Substantia nigra (tissue), 51 donors: ENCODE measurements at places on chromosomes 2 and 18.

- no peak for DNase-seq
Measured at GRCh38 chr18:80200932-80201672, 46.2 kb downstream of the PARD6G start.

DNA sequence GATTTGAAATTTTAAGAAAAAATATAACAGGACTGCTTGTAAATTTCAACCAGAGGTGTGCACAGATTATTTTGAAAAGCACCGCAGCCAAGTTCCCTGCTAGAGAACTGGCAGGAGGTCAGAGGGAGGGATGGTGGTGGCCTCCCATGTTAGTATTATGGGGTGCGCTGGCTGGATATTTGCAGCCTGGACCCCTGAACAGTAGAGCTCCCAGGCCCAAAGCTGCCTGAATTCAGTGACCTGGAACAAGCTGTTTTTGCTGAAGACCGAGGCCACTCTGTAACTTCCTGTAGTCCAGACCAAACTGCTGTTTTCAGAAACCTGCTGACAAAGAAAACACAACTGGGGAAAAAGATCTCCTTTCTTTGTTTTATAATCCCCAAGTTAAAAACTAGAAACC is 314.3 kb downstream of the TNS1 start:
- DNase-seq = no peak

- DNase-seq = no peak
Measured at GRCh38 chr18:58867281-58867961, 2.7 kb downstream of the ZNF532 start.

- DNase-seq = no peak
Measured at GRCh38 chr2:65057391-65058052, 1.3 kb downstream of the CEP68 start.

DNA sequence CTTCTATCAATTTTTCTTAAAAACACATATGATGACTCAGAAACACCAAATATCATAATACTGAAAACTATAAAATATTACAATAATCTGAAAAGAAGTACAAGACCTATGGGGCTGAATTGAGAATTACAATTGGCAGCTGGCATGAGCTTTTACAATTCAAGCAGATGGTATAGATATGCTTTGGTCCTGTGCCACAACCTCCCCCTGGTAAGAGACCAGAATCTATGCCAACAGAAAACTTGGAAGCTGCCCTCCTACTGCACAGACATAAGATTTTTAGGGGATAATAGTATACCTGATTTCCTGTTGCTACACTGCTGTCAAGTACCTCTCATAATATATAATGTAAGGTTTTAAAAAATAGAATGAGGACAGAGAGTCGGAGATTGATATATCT is 46.8 kb upstream of the CDH7 start:
- DNase-seq = no peak

GRCh38 chr18:14912967-14913366 is 165.0 kb downstream of the ANKRD30B start:
- no peak for DNase-seq

DNA sequence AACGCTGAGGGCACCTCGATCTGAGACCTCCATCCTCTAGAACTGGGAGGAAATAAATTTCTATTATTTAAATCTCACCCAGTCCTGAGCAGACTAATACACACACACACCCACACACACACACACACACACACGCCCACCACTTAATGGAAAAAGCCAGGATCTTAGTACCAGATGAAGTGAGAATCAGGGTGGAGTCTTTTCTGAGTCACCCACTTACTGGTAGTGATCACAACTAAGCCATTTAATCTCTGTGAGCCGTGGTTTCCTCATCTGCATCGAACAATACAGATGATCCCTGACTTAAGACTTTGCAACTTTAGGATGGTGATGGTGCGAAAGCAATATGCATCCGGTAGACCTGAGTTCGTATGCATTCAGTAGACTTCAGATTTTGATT is 18.6 kb downstream of the THNSL2 start:
- DNase-seq = no peak

DNA sequence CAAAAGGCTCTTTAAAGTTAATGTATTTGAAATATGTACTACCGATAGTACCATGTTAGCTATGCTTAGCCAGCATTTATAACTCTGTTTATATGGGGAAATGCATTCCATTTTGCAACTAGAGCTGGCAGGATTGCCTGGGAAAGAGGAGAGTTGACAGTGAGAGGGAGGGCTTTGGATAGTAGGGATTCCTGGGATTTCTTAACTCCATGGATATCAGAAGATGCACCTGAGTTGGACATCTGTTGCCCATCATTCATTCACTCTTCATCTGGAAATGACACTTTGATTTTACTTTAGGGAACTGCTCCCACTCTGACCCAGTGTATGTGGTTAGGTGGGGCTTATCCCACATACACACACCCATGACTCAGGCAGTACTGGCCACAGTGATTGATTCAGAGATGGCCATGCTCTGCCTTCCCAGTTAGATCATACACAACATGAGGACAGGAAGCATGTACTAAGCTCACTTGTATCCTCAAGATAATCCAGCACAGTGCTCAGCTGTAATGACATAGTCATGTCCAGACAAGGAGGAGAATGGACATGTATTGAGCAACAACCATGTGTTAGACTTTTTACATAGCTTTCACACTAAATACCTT is 248.8 kb downstream of the MREG start:
- DNase-seq = no peak

GRCh38 chr18:57446322-57446721 is 11.1 kb downstream of the ONECUT2 start:
- no peak for DNase-seq

GRCh38 chr2:48397281-48397680 is 132.7 kb upstream of the STON1 start:
- DNase-seq = no peak

DNA sequence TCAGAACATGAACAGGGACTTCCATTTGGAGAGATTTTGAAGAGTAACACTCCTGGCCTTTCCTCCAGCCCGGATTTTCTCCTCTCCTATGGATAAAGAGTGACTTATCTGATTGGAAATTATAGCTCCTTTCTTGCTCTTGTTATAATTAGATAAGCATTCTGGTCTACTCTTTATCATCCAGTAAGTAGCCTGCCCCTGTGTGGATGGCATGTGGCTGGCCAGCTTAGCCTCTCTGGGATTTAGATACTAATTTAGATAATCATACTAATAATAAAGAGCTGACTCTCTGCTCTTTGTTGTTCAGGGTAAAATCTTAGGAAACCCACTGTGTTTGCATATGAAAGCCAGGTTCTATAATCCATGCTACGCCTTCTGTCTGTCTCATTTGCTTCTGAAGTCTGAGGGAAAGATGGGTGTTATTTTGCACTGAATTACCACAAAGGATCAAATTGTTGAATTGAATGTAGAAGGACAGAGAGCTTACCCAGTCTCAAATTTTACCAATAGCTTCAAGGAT is 438.8 kb downstream of the SPAG16 start:
- DNase-seq = no peak

DNA sequence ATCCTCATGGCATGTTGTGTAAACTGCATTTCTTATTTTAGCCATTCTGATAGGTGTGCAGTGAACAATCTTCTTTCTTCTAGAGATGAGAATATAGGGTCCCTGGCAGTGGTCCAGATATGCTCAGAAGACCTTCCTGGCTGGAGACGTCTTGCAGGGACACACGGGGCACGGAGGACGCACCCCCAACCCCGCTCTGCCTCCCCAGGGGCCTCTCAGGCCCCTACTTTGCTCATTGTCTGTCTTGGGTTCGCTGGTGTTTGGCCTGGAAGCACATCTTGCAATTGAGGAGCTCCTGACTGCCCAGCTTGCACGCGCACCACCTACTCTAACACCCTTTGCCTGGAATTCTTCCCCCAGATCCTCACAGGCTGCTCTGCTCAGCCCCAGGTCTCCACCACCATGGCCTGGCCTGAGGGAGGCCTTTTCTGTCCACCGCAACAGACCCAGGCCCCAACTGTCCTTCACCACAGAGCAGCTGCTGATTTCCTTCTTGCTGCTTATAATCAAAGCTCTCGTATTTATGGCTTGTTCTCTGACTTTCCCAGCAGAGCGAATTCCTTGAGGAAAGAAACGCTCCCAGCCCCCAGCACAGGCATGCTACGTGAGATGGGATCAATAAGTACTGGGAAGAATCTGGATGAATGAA is 295.9 kb upstream of the HDAC4 start:
- DNase-seq = no peak

DNA sequence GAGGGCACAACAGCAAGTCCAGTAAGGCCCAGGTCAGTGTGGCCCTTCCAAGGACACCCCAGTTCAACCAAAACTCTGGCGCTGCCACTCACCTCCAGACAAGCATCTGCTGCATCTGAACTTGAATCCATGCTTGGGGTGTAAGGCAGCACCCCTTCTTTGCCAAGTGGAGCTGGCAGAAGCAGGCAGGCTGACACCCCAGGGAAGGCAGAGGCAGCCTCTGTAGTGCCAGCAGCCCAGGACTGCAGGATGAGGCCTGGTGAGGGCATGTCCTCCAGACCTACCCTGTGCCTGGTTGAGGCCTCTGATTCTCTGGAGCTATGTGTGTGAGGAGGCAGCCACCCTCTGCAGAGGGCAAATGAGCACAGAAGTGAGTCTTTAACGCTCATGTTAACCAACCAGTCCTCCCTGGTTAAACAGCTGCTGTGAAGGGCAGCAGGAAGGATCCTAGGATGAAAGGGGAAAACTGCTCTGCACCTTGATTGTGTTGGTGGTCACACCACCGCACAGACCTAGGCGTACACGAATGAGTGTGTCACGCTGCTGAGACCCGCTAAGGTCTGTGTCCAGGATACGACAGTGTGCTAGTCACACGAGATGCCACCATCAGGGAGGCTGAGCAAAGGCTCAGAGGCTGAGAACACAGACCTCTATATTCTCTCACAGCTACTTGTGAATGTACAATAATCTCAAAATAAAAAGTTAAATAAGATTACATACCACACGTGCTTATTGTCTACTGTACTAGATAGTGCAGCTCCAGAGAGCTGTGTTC is 2.2 kb downstream of the PARD6G start:
- DNase-seq = no peak

DNA sequence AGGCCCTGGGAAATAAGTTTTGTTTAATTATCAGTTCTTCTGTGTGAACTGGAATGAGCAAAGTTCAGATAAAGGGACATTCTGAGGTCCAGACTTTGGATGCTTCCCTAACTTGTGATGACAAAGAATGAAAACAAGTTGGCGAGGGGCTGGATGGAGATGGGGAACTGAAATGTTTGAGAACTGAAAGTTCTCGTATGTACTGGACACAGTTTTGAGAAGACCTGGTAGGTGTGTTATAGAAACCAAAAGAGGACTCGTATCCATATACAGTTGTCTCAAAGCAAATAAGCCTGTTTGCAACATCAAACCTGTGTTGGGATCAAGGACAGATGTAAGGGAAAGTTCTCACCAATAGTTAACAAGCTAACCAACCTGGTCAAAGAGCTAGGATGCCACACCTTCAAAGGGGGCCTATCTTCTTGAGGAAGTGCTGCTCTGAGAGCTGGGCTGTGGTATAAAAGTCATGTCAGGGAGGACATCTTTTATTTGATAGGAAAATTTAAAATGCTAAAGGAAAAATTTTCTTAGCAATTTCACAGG is at the start of gene UPP2:
Gene UPP2 (plus strand): TSS at position 493 of the 543 bp plus-strand sequence. CDS start 188 bp downstream, outside the sequence.
- DNase-seq = no peak

GRCh38 chr2:181440919-181441318 is 16.3 kb upstream of the ITGA4 start:
- DNase-seq = no peak

GRCh38 chr2:123916531-123916930 is 108.6 kb upstream of the CNTNAP5 start:
- DNase-seq = no peak

GRCh38 chr18:69444221-69444620 is 43.5 kb downstream of the DOK6 start:
- DNase-seq = no peak

DNA sequence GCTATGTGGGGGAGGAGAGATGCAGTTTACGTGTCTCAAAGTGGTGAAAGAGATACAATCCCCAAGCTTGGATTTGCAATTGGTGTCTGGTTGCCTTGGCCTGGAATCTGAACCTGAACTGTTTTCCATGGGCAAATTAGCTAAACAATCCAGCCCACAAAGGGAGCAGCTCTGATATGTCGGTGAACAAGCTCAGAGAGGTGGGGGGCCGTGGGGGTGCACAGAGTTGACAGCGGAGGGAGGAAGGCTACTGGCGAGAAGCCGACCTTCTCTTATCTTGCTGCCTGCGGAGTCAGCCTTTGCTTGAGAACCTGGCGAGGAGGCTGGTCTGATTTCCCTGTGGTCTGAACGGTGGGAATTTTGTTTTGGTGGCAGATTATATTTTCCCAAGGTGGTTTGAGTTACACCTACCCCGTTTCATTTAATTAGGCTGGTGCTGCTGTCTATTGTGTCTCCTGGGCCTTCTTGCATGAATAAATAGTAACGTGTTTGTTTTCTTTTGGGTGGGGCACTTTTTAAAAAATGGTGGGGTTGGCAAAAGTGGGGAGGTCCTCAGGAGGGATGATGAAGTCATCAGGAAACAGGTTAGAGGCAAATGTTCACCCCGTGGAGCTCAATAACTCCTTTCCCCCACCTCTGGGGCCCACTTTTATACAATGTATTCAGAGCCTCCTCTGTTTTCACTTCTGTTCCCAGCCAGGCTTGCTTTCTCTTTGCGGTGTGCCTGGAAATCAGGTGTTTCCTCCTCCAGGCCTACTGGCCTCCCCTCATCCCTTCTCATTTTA is 80.9 kb upstream of the IGFBP5 start:
- DNase-seq = no peak

DNA sequence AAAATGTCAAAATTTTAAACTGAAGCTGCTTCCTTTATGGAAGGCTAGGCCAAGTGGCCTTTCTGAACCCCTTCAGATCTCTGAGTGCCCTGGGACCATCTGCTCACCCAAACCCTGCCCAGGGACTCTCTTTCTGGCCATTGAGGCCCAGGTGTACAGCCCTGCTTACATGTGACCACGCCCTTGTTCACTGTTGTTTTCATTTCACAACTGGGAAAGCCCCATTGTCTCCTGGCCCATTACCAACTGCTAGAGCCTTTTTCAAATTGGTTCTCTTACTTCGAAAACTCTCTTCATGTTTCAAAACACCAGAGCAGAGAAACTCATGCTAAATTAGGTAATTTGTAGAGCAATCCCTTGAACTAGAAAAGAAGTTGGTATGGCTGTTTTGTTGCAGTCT is 219.5 kb upstream of the TANK start:
- no peak for DNase-seq

DNA sequence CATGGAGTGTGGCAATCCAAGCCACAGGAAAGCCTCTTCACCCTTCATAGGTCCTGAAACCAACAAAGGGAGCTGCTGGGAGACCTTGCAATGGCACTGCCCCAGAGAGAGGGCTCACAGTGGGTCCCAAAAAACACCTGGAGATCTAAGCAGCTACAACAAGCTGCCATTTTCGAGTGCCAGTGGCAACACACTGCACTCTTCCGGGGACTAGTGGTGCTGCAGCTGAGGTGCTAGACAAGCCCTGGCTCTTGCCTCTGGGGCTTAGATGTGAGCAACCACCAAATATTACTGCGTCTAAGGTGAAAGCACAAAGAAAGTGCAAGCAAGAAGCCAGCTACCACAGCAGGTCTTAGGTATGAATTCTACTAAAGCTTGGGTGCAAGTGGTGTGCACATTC is 192.9 kb downstream of the NOL4 start:
- DNase-seq = no peak

DNA sequence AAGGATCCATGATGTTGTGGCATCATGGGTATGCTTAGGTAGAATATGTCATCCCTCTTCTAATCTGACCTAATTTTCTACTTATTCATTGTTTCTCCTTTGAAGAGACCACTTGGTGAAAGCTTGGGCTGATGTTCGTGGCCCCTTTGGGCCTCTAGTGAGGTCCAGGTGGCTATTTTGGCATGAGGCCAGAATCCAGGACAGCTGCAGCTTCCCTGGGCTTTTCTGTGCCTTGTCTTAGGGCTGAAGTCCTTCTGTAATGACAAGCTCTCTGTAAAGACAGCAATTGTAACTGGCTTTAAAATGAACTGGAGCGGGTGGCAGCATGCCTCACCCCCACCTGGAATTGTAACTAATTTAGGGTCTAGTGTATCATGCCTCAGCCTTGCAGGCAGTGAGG is 15.6 kb upstream of the MC2R start:
- DNase-seq = no peak
